ENCODE measurements at places on chromosomes 6 and 20.

DNA sequence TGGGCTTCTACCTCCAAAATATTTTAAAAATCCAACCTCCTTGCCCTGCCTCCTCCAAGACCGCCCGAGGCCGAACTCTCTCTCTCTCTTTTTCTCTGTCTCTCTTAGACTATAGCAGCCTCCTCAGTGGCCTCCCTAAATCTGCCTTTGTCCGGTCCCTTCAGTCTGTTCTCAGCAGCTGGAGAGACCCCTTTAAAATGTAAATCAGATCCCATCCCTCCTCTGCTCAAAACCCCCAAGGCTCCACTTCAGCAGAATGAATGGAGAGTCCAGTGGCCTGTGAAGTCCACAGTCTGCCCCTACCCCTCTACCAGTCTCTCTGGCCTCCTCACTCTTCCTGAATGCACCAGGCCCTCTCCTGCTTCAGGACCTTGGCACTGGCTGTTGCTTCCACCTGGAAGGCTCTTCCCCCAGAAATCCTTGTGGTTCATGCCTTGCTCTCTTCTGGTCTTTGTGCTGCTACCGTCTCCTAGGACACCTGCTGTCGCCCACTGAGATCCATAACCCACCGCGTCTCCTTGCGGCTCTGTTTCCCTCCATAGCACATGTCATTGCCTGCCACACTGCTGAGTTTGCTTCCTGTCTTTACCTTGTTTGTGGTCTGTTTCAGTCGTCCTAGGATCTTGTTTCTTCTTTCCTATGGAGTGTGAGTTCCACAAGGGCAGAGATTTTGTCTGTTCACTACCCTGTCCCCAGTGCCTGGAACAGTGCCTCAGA lies 6.0 kb downstream of the MLN start:
- no peak for DNase-seq

GRCh38 chr6:104705095-104705707 lies 154.5 kb downstream of the HACE1 start:
- DNase-seq: no peak

- DNase-seq: no peak
Measured at GRCh38 chr20:63087236-63087871, 80.6 kb upstream of the BHLHE23 start.

DNA sequence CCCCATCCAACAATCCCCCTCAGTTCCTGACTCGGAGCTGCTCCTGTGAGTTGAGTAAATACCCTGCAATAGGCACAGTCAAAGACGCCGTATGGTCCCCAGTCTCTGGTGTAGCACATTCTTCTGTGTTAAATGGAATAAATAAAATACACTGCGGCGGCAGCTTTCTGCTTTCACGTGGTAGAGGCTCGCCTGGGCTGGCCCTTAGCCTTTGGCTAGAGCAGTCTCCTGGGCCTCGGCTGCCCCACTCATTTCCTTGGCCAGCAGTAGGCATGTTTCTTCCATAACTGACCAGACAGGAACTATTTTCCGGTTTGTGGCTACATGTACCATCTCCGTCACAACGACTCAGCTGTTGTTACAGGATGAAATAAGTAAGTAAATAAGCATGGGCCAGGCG lies 20.7 kb downstream of the SERPINB6 start:
- no peak for DNase-seq

- DNase-seq: no peak
Measured at GRCh38 chr6:170403451-170403850, 96.9 kb downstream of the FAM120B start.

GRCh38 chr6:99614430-99615186 lies 8.0 kb downstream of the PRDM13 start:
- DNase-seq: no peak
